ENCODE measurements at places on chromosomes 4 and X.

GRCh38 chr4:107153228-107153627, 117.1 kb upstream of the DKK2 start:
- DNase-seq, result no peak

DNA sequence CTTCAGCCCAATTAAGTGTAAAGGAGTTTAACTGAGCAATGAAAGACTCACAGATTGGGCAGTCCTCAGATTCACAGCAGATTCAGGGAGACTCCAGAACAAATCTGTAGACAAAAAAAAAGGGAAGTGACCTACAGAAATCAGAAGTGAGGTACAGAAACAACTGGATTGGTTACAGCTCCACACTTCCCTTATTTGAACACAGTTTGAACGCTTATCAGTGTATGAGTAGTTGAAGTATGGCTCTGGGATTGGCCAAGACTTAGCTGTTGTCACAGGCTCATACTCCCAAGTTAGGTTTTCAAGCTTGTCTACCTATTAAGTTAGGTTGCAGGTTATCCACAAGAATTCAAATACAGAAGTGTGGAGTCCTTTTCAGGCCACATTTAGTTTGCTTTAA, 112.4 kb upstream of the ELOVL6 start:
- no peak for DNase-seq

DNA sequence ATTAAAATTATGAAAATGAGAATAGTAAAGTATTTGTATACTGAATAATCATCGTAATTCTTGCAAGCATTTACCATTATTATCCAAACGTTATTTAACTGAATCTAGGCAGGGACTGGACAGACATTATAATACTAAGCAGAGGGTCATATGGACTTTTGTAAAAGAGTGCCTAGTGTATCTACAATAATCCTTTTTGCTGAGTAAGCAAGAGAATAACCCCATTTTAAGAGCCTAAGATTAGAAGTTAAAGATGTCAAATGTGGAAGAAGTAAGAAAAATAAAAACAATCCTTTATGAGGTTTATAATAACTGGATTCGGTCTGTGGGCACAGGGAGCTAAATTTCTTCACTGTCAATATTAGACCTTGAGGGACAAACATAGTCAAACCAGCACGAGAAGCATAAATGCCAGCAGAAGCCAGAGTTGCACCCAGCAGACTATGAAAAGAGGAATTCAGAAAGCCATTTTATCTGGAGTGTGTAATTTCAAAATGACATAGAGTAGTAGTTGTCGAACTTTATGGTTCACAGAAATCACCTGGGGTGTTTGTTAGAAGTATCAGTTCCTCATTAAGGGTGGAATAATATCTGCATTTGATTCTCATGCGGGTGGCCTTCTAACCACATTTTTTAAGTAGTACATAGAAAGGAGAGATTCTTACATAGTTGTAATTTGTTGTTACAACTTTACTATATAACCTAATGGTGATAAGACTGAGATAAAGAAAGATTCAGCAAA, 39.7 kb upstream of the DCLK2 start:
- DNase-seq, result no peak

- no peak for DNase-seq
These were observed 793 bp upstream of the DCUN1D4 start for GRCh38 chr4:51842167-51842553.

- no peak for DNase-seq
These were observed 10.6 kb downstream of the TMEM156 start for GRCh38 chr4:39021631-39022030.

DNA sequence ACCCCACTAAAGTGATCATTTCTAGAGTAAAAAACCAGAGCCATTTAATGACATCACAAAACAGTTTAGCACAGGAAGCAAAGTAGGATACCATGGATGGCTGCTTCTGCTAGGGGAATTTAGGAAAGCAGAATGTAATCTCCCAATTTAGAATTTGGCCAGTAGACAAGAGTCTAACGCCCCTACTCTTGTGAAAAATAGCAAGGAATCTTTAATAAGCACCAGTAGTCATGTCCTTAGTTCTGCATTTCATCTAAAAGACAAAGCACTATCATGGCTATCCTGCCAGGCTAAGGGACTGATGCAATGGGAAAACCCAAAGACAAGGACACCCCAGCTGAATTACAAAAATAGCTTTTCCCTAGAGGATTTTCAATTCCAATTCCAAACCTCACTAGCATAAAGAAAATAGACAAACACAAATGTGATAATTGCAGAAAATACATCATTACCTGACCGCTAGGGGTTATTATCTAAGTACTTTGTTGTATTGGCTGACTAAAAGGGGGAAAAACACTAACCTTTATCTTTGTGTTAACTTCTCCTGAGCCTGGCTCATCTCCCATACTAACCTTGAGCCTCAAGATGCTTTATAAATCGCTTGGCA, 2.6 kb upstream of the AMMECR1 start:
- no peak for DNase-seq

DNA sequence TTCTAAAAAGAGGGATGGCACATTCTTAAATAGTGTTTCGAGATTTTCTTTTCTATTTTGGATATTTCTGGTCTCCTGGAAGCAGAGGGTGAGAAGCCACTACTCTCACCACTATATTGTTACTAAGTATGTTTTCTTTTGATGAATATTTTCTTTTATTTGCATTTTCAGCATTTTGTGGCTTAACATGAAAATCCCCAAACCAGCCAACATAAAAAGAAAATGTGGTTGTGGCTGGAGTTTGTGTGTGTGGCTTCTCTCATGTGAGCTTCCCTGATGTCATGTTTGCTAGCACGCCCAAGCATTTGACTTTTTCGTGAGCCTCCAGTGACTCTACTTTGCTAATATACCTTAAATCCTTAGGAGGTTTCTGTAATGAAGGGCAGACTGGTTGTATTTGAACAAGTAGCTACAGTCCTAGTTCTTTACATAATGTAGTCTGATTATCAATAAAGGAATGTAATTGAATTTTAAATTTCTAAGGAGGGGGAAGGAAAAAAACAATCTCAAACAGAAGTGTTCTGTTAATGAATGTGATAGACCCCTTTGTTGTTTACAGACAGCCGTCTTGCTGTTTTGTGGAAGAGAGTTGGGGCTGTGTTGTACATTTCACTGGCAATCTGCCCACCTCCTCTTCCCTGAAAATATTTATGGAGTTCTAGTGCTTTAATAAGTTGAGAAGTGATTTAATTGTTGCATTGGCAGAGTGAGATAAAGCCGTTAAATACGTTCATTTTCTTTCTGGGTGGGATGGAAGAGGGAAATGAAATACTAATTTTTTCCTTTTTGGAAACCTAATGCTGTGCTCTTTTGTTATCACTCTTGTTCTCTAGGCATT, 114.6 kb downstream of the ARHGAP10 start:
- no peak for DNase-seq

DNA sequence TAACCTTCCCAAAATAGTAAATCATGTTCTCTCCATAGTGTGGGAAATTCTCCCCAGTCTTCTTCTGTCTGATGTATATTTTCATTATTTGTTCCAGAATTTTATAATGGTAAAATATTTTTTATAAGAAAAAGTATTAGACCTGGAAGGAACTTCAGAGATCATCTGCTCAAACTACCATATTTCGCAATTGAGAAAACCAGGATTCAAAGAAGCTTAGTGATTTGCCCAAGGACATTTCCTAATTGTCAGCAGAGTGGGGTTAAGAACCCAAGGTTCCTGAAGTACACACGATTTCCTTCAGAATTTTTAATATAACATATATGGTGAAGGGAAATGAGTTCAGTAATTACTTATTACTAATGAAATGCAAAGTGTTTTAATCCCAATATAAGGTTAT, 24.1 kb downstream of the OCIAD1 start:
- DNase-seq, result no peak

- DNase-seq, result no peak
These were observed 59.3 kb downstream of the BTC start for GRCh38 chr4:74734995-74735394.

GRCh38 chr4:704198-704891, 1.3 kb upstream of the PCGF3 start:
- DNase-seq, result no peak

DNA sequence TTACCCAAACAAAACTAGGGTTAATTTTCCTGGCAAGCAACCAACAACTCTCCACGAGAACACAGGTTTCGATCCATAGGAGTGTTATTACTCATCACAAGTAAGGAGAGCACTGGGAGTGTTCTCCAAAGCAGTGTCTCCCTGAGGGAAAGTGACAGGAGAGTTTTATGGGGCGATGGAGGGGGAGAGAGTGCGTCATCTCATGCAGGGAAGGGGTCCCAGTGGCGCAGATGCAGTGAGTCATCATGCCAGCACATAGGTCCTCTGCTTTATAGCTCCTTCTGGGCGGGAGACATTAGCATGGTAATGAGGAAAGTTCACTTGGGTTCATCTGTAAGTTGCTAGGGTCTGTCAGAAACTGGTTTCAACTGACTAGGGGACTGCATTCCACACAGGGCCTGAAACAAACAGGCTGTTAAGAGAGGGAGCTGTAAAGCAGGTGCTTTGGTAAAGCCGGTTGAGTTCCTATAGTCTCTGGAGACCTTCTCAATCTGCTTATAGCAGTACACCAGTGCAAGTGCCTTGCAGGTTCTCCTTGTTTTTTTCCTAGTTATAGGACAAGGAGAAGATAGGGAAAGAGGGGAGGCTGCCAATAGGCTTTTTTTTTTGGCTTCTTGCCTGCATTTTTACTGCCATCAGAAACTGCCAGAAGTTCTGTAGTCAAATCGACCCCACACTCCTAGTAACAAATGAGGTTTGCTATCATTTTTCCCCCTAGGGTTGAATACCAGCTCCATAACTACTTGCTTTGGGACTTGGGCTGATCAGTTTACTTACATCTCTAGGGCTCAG, 12.8 kb upstream of the BOD1L1 start:
- DNase-seq, result no peak

GRCh38 chr4:145881989-145882388, 56.6 kb downstream of the ZNF827 start:
- no peak for DNase-seq

DNA sequence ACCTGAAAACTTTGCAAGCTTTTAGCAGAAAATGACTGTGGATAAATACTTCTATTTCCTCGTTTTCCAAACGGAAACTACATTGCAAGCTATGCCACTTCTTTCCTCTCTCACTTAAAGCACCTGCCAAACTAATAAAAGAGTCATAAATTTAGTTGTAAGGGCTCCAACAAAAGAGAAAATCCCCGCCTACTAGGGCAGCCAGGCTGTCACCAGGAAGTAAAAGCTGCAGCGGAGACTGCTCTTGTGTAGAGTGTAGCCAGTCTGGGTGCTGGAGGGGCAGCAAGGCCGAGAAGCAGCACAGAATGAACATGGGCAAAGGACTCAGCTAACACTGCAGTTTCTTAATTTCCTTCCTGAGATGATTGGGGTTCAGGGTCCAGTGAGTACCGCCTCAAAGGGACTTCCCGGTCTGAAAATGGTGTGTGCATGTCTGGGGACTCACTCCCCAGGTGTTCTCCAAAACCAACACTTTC, 89.3 kb upstream of the MAML3 start:
- no peak for DNase-seq

DNA sequence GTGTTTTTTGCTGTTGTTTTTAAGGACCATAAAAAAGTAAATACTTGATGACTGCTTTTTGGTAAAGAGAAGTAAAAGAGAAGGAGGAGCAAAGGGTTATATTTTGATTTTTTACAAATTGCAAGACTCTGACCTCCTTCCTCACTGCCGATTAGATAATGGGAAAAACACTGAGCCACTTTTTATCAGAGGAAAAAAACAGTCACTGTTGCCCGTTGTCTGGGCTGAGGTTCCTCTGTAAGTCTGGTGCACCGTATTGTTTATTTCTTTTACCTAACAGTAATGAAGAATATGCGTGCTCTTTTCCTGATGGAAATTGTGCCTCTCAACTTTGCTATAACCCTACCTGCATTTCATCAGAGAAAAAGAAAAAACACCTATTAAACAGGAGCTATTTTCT, 178.7 kb upstream of the EMCN start:
- DNase-seq, result no peak

- DNase-seq, result no peak
These were observed 6.9 kb upstream of the PGRMC2 start for GRCh38 chr4:128294464-128294863.

GRCh38 chrX:8879750-8880149, 78.6 kb upstream of the FAM9A start:
- DNase-seq, result no peak

DNA sequence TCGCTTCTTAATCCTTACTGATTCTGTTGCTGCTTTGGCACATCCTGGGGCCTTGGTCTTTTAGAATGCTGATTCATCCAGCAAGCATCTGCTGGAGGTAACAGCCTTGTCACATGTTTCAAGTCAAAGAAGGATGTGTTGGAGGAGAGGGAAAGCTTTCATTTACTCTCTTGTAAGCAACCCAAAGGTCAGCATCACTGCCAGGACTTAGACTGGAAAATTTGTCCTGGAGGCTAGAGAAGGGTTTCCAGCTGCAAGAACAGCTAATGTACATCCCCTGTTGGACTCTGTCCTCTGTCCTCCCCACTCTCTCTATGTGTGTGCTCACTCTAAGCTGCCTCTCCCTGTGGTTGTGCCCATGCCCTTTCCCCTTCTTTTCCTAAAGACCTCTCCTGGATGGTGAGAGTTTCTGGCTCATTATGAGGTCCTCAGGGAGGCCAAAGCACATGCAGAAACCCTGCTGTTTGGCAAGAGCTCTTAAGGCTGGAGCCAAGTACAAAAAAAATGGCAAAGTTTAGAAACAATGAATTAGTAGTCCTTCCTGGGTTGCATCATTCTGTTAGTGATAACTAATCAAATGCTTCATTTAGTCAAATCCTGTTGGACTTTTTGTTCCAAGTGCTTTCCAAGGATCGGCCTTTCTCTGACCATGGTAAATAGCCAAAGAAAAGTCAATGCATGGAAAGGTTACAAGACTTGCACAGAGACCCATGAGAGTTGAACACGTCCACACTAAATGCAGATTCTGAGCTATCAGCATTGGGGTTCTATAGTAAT, 13.4 kb upstream of the SRPX start:
- no peak for DNase-seq

DNA sequence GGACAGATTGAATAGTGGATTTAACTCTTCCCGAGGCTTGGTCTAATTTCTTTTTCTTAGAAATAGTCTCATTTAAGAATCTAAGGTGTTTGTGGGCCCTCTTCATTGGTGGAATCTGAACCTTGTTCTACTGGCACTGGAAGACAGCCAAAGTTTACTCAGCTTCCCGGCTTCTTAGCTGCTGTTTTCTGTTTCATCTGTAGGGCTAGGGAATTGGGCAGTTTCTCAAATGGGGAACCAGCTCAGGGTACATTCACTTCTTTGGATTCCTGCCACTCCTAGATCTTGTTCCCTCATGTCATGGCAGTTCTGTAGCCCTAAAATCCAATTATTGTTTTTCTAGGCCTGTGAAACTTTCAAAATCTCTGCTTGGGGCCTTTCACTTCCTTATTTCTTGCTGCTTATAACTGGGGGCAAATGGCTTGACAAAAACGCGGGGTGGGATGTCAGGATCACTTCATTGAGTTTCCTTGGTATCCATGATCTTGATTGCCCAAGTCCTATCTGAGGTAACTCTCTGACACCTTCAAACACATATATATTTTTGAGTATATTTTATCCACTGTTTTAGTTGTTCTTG, 985.0 kb downstream of the C4orf33 start:
- DNase-seq, result no peak

DNA sequence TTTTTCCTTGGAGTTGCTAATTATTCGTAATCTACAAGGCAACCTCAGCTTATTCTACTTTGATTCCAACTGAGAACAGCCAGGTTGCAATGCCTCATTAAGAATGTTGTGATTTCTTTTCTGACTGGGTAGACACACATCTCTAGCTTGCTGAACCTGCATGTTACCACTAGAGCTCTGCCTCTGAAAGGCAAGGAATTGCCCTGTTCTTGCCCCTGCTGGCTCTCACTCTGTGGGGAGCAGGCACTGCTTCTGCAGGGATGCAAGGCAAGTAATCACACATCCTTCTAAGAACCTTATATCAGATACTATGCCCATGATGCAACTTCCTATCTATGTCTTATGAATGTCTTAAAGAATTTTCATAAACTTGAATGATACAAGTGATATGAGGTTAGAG, 503.2 kb downstream of the PACRGL start:
- DNase-seq, result no peak

Measured in stimulated activated CD8-positive, alpha-beta memory T cell treated with anti-CD3 and anti-CD28 coated beads, Interleukin-4, amount 100 ng/mL, for 4 hours (primary cell).